Neural crest cell (in vitro differentiated cells): ENCODE measurements at places on chromosomes 4 and X. TPM values are rescaled to one million over a fixed set of nuclear protein-coding genes. Genes with fewer than 3 reads are reported as not detected.

DNA sequence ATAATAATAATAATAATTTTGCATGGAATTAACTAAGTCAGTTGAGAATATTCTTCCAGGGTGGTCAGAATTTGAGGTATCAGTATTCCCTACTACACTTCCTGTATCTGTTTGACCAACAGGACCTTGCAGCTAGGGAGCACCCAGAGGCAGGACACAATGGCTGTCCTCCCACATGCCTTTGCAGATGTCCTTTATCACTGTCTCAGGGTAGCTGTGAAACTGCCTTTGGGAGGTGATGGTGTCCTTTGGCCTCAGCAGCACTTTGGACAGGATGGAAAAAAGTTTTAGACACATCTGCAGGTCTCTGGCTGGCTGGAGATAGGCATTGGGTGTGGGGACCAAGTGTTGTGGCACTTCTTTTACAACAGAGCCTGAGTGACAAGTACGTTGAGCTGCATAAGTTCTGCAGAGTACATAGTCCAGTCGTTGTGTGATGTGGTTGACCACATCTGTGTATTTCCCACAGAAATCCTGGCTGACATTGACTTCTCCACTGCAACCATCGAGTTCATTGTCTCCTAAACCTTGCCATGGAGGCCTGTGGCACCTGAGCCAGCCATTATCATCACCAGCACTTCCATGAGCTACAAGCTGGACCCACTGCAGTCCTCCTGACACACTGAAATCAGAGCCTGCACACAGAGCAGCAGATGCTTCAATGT, 19.1 kb upstream of the UBA6 start:
- no peak for DNase-seq
- no peaks in the 10 kb centered on the region for H3K27me3 ChIP-seq
- peaks cover 15% of the 10 kb centered on the region for H3K36me3 ChIP-seq
- no peak overlapping the region for H3K27ac ChIP-seq

- peaks cover 13% of the 10 kb centered on the region for H3K4me1 ChIP-seq
- H3K4me3 ChIP-seq: no peak overlapping the region
- no peaks in the 10 kb centered on the region for H3K36me3 ChIP-seq
- no peak for DNase-seq
- no peak overlapping the region for H3K27ac ChIP-seq
Measured at GRCh38 chrX:17592117-17592516, 145.2 kb upstream of the SCML1 start.

- H3K27ac ChIP-seq: no peak overlapping the region
- H3K4me1 ChIP-seq: peaks cover 18% of the 10 kb centered on the region
- H3K4me3 ChIP-seq: peak overlapping the region; percentile 82
- no peaks in the 10 kb centered on the region for H3K36me3 ChIP-seq
- no peak for DNase-seq
Measured at GRCh38 chr4:183721207-183722081, 62.4 kb downstream of the TRAPPC11 start.

GRCh38 chrX:153708415-153708814, 15.8 kb downstream of the BCAP31 start:
- peaks cover 5% of the 10 kb centered on the region for H3K36me3 ChIP-seq
- H3K27ac ChIP-seq: no peak overlapping the region
- H3K4me1 ChIP-seq: peaks cover 6% of the 10 kb centered on the region
- DNase-seq: peak; percentile 62
- H3K4me3 ChIP-seq: no peak overlapping the region

The TMEM47 gene
- 42.0 and 45.4 TPM in 2 replicates for total RNA-seq
